ENCODE measurements at places on chromosomes 4 and X.

GRCh38 chr4:6420036-6420435 lies 52.4 kb downstream of the PPP2R2C start:
- DNase-seq: no peak

DNA sequence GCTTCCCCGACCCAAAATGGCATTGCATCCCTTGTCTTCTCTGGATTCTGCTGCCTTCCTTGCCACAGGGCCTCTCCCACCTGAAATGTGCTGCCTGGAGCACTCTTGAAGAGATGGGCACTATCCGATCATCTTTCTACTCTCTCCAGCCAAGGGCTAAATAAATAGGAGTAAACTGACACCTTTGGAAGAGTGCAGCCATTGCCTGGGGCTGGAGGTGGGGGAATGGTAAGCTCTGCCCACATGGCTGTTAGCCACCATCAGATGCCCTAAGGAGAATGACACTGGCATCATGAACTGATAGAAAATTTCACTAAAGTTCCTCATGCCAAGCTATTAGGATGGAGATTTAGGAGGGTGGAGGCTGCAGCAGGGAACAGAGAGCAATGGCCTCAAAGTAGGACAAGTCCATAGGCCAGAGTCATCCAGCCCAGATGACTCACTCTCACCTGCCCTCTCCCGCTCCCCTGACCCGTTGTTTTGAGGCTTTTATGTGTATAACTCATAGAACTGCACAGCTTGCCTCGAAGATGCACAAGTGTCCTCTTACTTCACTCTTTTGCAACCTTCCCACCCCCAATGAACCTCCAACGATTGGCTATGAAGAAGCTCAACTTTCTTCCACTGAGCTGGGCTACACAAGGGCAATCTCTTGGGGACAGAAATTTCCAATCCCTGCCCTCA lies 822 bp upstream of the PFKFB1 start:
- no peak for DNase-seq

GRCh38 chr4:139266208-139266582 lies 13.8 kb downstream of the MGARP start:
- DNase-seq: no peak

GRCh38 chrX:130799393-130799792 lies 103.6 kb downstream of the ENOX2 start:
- DNase-seq: peak; percentile 36

DNA sequence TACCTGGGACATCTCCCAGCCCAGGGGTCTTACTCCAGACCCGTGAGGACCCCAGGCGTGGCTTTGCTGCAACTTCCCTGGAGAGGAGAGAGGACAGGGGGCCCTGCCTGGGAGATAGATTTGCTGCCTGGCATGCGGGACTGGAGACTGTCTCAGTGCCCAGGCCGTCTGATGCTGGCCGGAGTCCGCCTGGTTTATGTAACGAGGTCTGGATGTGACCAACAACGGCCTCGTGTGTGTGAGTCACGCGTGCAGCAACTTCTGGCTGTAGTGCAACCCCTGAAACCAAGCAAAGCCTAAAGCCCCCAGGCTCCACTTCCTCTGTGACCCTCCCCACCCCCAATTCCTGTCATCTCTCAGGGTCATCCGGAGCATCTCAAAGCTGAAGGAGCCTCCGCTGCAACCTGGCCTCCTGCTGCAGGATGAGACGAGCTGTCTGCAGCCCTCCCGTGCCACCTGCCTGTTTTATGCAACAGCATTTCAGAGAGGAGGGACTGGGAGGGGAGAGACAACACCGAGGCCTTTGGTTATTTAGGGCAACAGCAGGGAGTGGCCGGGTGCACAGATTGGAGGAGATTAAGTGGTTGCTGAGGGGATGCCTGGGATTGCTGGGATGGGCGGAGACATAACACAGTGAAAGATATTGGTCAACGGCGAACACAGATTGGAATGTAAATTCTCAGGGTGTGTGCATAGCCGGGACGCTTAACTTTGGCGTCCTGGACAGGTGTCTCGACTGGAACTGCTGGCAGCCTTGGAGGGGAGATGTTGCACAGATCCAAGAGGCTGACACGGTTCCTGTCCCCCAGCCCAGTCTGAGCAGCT lies 16.0 kb downstream of the XG start:
- peak; percentile 19 for DNase-seq

GRCh38 chr4:80017125-80017854 lies 55.7 kb downstream of the ANTXR2 start:
- peak; percentile 95 for DNase-seq

DNA sequence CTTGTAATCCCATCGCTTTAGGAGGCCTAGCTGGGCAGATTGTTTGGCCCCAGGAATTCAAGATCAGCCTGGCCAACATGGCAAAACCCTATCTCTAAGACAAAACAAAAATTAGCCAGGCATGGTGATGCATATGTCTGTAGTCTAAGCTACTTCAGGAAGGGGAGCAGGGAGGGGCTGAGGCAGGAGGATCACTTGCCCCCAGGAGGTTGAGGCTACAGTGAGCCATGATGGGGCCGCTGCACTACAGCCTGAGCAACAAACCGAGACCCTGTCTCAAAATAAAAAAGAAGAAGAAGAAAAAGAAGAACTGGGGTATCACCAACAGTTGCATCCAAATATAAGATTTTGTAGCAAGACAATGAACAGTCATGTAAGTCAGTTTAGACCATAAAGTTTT lies 47.3 kb upstream of the NFKB1 start:
- no peak for DNase-seq

DNA sequence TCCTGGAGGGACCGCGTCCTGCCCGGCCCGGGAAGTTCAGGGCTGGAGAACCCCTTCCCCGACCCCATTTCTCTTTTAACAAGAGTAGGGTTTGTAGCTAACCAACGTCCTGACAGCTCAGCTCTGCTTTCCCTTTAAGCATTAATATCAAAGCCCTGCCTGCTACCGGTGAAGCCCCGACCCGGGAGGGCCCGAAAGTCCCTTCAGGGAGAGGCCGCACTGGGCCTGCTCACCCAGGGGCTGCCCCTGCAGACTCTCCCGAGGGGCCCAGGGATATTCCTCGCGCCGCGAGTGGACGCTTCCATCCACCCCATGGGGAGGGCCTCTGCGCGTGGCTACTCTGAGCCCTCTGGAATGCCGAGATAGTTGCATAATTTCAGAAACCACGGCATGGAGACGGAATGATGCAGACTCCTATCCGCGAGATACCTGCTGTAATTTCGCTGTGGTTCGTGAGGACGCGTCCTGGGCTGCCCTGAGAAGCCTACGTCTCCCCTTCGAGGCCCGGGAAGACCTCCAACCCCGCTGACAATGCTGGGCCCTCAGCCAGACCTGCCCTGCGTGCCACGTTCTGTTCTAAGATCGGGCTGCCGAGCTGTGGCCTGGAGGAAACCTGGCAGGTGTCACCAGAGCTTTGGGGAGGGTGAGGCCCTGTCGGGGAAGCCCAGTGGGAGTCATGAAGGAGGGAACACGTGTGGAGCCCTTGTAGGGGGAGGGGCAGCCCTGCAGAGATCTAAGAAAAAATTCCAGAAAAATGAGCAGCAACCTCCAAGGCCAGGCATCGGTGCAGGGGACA lies 999 bp upstream of the CTBP1 start:
- peak; percentile 61 for DNase-seq

DNA sequence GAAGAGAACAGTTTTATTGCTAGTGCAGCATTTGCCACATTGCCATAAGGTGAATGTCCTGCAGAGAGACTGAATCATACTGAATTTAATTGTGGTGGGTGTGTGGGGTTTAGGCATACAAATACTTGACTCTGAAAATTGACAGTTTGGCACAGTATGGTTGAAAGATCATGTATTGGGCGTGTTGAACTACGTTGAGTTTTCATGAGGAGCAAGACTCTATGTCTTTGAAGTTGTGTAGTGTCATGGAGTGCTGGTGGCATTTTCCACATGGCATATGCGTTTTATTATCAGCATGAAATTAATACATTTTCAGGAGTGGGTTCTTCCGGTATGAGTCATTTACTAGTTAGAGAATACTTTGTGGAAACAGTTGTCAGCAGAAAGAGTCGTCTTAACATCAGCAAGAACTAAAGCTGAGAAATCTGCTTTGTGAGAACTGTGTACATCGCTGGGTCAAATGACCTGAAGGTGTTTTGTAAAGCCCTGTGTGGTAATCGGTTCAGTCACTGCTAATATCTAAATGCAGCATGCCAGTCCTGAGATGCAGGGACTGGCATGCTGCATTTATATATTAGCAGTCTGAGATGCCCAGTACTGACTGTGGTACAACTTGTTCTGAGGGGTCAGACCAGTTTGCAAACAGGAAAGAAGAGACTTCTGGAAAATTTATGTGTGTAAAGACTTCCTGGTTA lies 50.3 kb downstream of the ARHGAP10 start:
- peak; percentile 55 for DNase-seq

GRCh38 chr4:140140566-140140965 lies 13.4 kb downstream of the MAML3 start:
- no peak for DNase-seq

DNA sequence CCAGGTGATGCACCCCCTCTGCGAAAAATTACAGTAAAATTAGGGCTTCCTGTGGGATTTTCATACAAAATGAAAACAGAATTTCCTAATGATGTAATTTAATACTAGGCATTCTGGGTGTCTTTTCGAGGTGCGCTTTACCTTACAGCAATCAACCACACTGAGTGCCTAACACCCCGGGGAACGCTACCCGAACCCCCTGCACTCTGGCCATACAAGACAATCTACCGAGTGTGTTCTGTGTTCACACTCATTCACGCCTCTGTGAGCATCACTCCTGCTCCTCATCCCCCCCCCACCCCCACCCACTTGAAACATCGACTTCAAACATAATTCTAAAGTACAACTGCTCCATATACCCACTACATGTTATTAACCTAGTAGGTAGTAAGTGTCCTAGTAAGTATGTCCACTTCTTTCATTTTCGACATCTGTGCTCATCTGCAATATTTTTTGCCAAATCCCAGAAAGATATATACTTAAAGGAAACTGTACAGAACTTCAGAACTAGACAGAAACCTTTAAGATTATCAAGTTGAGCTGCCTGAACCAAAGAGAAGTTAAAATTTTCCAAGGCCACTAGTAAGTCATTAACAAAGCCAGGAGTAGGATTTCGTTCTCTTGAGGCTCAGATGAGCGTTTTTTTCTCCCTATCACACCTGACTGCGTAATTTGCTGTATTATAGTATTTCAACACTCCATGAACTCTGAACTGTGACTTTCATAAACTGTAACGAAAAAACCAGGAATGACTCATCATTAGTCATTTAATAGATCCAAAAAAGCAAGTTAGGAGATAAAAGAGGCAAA lies 80.0 kb downstream of the FAT1 start:
- peak; percentile 68 for DNase-seq

DNA sequence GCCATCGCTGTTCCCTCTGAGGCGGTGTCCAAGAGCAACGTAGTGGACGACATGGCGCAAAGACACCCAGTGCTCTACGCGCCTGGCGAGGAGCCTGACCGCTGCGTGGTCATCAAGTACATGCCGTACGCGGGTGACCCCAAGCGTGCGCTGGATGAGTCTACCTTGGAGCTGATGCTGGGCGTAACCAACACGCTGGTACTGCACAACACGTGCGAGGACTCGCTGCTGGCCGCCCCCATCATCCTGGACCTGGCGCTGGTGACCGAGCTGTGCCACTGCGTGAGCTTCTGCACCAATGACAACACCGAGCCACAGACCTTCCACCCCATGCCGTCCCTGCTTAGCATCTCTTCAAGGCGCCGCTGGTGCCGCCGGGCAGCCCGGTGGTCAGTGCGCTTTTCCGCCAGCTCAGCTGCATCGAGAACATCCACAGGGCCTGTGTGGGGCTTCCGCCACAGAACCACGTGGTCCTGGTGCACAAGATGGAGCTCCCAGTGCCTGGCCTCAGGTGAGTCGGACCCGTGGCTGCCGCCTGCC lies 129.0 kb downstream of the ANAPC4 start:
- no peak for DNase-seq

GRCh38 chr4:169089004-169089403 lies 78.9 kb upstream of the CBR4 start:
- DNase-seq: no peak
